ENCODE measurements at places on chromosomes 3 and 15.

DNA sequence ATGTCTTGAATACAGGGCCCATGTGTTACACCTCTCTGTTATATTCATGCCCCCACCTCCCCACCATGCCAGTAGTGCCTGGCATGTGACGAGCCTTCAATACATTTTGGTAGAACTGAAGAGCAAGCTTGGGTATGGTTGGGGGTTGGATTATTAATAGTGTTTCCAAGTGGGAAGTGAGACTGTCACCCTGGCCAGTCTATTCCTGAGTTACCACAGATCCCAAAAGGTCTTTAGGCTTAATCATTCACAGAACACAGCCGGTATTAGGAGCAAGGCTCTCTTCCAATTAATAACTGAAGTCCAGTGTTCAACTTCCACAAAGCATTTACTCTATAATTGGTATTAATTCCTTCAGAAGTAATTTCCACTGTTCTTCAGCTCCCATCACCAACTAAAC is 231.9 kb upstream of the LRTM1 start:
- no peak for DNase-seq

DNA sequence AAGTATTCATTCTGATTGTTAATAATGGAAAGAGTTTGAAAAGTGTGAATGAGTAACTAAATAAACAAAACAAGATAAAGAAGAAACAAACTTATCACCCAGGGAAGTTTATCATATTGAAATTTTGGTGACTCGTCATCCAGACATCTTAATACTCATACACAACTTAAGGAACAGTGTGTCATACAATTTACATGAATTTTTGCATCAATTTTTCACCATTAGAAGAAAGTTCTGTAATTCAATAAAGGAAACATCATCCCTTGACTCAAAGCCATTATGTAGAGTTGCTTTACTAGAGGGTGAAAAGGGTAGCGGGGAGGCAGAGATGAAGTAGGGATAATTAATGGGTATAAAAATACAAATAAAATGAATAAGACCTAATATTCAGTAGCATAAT is 536.2 kb downstream of the GRM7 start:
- no peak for DNase-seq

- DNase-seq = no peak
These were observed at the start of gene ALDH1A2 for GRCh38 chr15:58065445-58066041. TSS of gene ALDH1A2 (minus strand) at chr15:58065711. CDS start at chr15:58065650, 61 bp downstream.

- no peak for DNase-seq
These were observed 490 bp downstream of the TOMM70 start for GRCh38 chr3:100400419-100400779.

- DNase-seq = no peak
These were observed 120.9 kb downstream of the ATP10A start for GRCh38 chr15:25742041-25742730.

- no peak for DNase-seq
These were observed 8.0 kb downstream of the AMIGO3 start for GRCh38 chr3:49711489-49711888.

- no peak for DNase-seq
These were observed 9.8 kb downstream of the P2RY14 start for GRCh38 chr3:151268267-151269235.

Measured in NCI-H2081 (cell line).